Stimulated activated CD8-positive, alpha-beta memory T cell treated with anti-CD3 and anti-CD28 coated beads, Interleukin-12 subunit alpha, Interleukin-12 subunit beta, amount 100 ng/mL, for 4 hours (primary cell): ENCODE measurements at places on chromosomes 16 and 17.
A peak's percentile ranks its signal among the peaks of the same experiment; 100 is the strongest.

DNA sequence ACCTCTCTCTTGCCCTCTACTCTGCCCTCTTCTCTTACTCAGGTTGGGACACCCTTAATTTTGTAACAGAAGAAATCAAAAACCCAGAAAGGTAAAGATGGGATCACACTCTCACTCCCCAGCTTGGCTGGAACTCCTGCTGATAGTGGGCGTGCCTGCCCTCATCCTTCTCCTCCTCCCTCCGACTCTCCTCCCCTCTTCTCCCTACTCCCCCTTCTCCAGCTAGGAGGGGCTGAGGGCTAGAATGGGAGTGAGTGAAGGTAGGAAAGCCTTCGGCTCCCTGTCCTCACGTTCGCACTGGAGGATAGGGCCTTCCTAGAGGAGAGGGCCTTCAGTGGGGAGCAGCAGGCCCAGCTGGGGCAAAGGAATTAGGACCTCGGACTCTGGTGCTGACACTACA, 20.3 kb downstream of the SLC7A6OS start:
- DNase-seq = no peak

- DNase-seq = no peak
Measured at GRCh38 chr16:88065747-88066142, 114.5 kb downstream of the BANP start.

DNA sequence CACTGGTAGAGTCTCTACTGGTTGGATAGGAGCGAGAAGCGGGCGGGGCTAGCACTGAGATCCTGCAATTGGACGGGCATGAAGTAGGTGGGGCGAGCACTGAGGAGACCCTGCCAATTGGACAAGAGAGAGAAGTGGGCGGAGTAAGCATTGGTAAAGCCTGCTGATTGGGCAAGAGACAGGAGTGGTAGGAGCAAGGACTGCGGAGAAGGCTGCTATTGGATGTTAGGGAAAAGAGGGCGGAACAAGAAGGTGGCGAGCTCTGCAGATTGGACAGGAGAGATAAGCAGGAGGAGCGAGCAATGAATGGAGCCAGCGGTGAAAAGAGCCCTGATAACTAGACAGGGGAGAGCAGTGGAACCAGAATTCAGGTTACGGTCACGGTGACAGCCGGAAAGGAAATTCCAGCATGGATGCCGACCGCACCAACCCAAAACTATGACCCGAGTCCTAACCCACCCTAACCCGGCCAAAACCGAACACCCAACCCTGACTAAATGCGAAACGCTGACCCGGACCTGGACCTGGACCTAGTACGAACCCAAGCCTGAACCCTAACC, 4.8 kb downstream of the SCGB1C2 start:
- DNase-seq = no peak

DNA sequence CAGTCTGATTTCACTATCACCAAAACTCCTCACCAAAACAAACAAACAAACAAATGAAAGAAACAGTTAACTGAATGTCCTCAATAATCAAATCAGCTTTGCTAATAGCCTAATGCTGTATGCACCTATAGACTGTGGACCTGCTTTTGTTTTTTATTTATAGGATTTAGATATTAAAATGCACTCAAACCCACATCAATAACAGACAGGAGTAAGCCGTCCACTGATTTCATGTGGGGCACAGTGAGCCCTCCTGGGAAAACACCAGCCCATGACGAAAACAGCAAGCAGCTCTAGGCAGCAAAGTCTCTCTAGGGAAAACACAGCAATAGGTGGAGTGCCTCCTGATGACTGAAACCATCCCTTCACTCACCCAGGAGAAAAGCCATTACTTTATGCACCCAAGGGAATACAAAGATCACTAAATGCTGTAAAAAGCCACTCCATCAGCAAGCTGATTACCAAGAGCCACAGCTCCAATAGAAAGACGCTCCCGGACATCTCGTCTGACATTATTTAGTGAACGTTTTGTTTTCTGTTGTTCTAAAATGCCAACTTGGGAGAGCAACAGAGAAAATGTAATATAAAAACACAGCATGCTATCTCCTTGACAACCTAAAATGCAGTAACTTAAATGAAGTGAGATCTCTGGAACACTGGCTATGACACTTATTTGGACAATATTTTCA, 47.8 kb downstream of the ANKFY1 start:
- DNase-seq = no peak

GRCh38 chr16:51061328-51061727, 89.7 kb downstream of the SALL1 start:
- DNase-seq = no peak

- DNase-seq = peak; percentile 41
Measured at GRCh38 chr17:3963237-3964201, 718 bp downstream of the ATP2A3 start.

DNA sequence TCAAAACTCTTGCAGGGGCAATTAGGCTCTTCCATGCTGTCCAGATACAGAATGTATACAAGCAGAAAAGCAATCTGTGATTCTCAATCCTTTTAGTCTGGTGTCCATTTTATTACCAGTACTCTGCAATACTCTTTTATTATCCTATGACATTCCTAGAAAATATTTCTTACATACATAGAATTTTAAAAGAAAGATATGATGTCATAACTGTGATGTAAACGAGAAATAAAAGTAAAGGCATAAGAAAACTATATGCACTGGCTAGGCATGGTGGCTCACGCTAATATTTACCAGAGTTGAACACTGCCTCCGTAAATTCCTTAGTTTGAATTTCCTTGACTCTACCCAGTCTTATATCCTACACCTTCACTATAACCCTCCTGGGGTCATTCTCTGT, 55.0 kb downstream of the EFCAB5 start:
- DNase-seq = no peak

- no peak for DNase-seq
Measured at GRCh38 chr16:68902003-68902968, 59.0 kb downstream of the TANGO6 start.
